B cell (primary cell): ENCODE measurements at places on chromosomes 5 and 9. TPM values are rescaled to one million over a fixed set of nuclear protein-coding genes. Genes with fewer than 3 reads are reported as not detected.

GRCh38 chr9:127550751-127551150, 61.3 kb upstream of the STXBP1 start:
- no peaks in the 10 kb centered on the region for H3K27me3 ChIP-seq
- H3K4me3 ChIP-seq: no peak overlapping the region
- H3K36me3 ChIP-seq: no peaks in the 10 kb centered on the region
- no peak for DNase-seq

DNA sequence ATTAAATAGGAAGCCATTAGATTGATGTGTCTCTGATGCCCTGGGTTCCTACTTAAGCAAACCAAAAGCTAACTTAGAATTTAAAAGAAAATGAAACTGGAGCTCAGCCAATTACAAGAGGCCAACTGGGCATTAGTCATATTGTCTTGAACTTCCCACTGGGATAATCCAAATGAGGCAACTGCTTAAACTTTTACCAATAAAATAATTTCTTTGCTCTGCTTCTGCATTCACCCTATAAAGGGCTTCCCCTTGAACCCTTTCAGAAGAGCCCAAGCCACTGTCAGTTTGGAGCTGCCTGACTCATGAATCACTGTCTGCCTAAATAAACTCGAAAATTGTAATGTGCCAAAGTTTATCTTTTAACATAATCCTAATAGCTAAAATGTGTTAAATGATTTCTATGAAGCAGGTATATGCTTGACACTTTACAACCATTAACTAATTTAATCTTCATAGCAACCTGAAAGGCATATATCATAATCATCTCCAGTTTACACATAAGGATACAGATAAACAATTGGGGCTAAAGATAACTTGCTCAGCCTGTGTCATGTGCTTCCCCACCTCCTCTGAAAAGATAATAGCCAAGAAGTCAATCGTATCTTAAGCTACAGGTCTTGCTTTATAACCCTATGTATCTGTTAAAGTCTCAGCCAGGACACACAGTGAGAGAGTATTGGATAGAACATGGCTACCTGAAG, 11.5 kb downstream of the GPR150 start:
- H3K27ac ChIP-seq: no peak overlapping the region
- H3K36me3 ChIP-seq: no peaks in the 10 kb centered on the region
- H3K4me3 ChIP-seq: no peak overlapping the region
- peaks cover 7% of the 10 kb centered on the region for H3K4me1 ChIP-seq

DNA sequence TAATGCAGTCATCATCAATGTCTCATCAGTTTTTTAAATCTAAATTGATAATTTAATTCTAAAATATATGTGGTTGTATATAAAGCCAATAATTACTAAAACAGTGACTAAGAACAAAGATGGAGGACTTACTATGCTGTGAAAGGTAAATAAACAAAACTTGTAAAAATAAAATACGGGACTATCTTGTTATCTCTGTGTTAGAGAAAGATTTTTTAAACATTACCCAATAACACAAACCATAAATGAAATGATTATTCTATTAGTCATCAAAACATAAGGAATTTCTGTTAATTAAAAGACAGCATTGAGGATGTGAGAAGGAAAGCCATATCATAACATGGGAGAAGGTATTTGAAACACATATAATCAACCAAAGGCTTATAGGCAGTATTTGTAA, 226.2 kb upstream of the SMC2 start:
- H3K4me1 ChIP-seq: no peaks in the 10 kb centered on the region
- no peak overlapping the region for H3K4me3 ChIP-seq
- H3K36me3 ChIP-seq: no peaks in the 10 kb centered on the region
- no peak overlapping the region for H3K27ac ChIP-seq

- H3K36me3 ChIP-seq: no peaks in the 10 kb centered on the region
- no peaks in the 10 kb centered on the region for H3K27me3 ChIP-seq
- no peak overlapping the region for H3K4me3 ChIP-seq
- no peak for DNase-seq
- no peak overlapping the region for H3K27ac ChIP-seq
- no peaks in the 10 kb centered on the region for H3K4me1 ChIP-seq
Observed at GRCh38 chr9:99650187-99650874, 171.4 kb upstream of the NR4A3 start.

The NMUR2 gene
- total RNA-seq: not detected in 2 replicates

The SOX30 gene
- total RNA-seq: 0.29 and 0.49 TPM in 2 replicates
